ENCODE measurements at places on chromosomes 11 and 22.

- no peak for DNase-seq
Measured at GRCh38 chr22:17890892-17891291, 116.6 kb upstream of the BID start.

DNA sequence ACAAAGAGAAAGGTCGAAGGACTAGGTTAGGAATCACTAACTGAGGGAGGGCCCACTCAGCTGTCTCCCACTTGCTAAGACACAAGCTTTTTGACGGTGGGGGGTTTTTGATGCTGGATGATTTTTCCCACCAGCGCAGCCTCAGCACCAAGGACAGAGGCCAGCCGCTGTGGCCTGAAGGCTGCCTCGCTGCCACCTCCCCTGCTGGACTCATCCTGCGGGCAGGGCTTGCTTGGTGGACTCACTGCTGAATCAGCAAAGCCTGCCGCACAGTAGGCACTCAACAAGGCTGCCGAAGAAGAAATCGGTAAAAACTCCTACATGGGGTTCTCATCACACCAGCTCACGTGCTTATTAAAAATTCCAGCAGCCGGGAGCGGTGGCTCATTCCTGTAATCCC lies 2.6 kb downstream of the ALG12 start:
- DNase-seq: no peak

GRCh38 chr11:89168396-89168795 lies 9.3 kb upstream of the TYR start:
- no peak for DNase-seq

DNA sequence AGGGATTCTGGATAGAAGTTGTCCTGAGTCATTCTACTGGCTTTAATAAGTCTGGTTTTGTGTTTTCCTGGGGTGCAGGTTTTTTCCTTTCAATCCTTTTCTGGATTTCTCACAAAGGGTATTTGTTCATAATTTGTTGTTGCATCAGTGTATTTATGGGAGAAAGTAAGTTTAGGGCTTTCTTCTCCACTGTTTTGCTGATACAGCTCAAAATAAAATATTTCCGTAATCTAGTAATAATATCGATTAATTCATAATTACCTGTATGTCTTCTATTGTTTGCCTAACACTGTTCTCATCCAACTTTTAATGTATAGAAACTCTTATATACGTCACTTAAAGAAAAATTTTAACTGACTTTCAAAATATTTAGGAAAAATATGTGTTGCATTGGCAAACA lies 728.2 kb downstream of the LUZP2 start:
- no peak for DNase-seq

- DNase-seq: no peak
Measured at GRCh38 chr11:11894486-11894885, 52.7 kb downstream of the USP47 start.

GRCh38 chr22:35332278-35332677 lies 32.6 kb downstream of the TOM1 start:
- no peak for DNase-seq

- no peak for DNase-seq
Measured at GRCh38 chr22:27540656-27541396, 260.7 kb downstream of the MN1 start.

GRCh38 chr22:39643311-39644083 lies 72.9 kb downstream of the CACNA1I start:
- DNase-seq: no peak

- no peak for DNase-seq
Measured at GRCh38 chr11:66950112-66950535, 8.1 kb downstream of the PC start.

GRCh38 chr11:130121445-130121978 lies 38.1 kb upstream of the ST14 start:
- no peak for DNase-seq

- no peak for DNase-seq
Measured at GRCh38 chr22:19747551-19747950, 13.0 kb upstream of the TBX1 start.

DNA sequence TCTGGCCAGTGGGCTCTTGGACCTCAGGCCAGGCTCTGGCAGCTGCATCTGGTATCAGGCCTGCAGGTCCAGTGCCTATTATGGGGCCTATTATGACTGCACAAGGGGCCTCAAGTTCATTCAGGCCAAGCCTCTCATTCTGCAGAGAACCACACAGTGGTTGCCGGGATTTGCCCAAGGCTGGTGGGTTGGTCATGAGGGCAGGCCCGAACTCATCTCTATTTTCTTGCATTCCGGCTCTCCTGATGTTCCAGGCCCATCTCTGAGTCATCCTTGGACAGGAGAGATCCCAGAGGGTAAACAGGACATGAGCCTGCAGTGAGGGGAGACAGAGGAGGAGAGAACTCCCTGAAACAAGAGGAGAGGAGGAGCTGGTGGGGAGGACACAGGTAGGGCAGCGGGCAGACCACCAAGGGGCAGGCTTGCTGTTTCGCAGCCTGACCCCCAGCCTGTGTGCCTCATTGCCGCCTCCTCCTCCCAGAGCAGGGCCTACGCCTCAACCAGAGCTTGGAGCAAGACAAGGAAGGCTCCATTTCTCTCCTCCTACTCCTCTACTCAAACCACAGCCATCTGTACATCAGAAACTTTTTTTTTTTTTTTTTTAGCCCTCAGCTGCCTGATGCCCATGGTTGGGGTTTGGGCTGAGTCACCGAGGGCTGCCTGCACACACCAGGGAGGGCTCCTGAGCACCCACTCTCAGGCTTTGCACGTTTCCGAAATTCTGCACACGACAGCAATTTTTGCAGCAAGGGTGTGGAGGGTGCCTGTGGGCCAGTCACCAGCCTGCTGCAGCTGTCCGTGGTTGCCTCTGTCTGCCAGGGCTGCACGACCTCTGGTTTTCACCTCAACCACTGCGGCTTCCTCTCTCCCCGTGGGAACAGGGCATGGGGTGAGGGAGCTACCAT lies 12.7 kb upstream of the TREH start:
- DNase-seq: no peak

GRCh38 chr22:19464546-19464945 lies 14.4 kb downstream of the UFD1 start:
- no peak for DNase-seq

Measured in hindlimb muscle (tissue), 1 donor.